ENCODE measurements at places on chromosomes 6 and 20. TPM values are rescaled to one million over a fixed set of nuclear protein-coding genes. Genes with fewer than 3 reads are reported as not detected.

DNA sequence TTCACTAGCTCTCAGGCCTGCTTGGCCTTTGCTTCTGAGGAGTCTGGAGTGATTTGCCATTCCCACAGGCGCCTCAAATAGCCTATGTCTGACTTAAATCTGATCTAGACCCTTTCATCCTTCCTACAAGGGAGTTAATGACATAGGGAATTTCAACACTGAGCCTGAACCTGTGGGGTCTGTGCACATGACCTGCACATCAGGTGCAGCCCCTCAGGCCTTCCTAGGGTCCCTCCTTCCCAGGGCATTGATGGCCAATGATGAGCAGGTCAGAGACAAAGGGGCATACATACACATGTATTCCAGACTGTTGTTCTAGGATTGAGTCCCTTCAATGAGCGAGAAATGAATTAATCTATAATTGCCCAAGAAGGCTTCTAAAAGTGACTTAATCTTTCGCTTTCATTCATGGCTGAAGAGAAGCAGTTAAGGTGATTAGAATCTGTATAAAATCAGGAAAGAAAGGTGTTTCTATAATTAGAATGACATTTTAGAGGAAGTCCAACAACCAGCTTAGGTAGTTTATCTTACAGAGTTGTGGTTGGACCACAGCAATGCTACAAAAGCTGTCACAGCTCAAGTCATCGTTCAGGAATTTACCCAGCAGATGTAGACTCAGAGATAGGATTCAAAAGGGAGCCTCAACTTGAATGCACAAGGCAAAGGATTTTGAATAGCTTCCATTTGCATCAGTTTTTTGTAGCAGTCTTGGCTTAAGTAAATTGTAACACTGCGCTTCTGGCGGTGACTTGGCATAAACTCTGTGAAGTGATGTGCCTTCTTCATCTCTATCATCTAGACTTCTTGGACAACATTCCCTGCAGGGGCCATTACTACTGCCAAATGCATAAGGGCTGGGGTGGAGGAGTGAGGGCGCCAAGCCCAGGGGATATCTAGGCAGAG lies 27.0 kb upstream of the TBC1D7 start:
- peak; percentile 100 for DNase-seq

- no peak for DNase-seq
Observed at GRCh38 chr6:17845598-17845997, 138.9 kb upstream of the NUP153 start.

- no peak for DNase-seq
Observed at GRCh38 chr6:43367245-43367984, 2.0 kb downstream of the ZNF318 start.

GRCh38 chr6:126923807-126924206 lies 194.7 kb upstream of the RSPO3 start:
- peak; percentile 8 for DNase-seq

GRCh38 chr20:46144432-46145025 lies 26.4 kb downstream of the CD40 start:
- DNase-seq, result no peak

- DNase-seq, result no peak
Observed at GRCh38 chr20:19318610-19319009, 106.2 kb downstream of the SLC24A3 start.

GRCh38 chr6:163288915-163289314 lies 125.6 kb upstream of the QKI start:
- DNase-seq, result no peak

- DNase-seq, result no peak
Observed at GRCh38 chr6:116307001-116307400, 27.3 kb upstream of the TSPYL1 start.

GRCh38 chr6:17865798-17866725 lies 121.4 kb downstream of the KIF13A start:
- peak; percentile 100 for DNase-seq

GRCh38 chr20:63301671-63302070 lies 8.7 kb downstream of the COL20A1 start:
- DNase-seq, result no peak

GRCh38 chr20:13412806-13413445 lies 191.9 kb downstream of the ISM1 start:
- peak; percentile 13 for DNase-seq

DNA sequence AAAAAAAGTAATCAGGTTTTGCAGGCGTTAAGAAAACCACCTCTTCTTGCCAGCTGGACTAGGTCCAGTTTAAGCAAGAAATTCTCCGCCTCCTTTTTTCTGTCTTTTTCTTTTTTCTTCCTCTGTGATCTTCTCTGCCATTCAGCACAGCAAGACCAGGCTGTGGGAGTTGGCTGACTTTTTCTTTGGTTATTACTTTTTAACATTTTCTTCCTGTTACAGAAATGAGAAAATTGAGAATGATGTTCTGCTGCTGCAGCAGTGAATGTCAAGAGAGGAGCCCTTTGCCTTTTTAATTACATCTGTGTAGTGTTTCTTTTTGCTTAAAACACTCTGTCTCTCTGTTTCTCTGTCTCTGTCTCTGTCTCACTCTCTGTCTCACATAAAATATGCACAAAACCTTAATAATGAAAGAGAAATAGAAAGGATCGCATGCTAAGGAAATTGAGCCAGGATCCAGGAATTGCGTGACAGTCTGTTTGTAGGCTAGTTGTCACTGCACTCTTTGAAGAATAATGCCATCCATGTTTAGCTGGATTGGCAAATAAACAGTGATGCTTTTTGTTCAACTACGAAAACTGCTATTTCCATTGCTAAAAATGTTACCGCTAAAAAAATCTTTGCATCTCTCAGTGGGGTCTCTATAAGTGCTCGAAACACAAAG lies 103.2 kb upstream of the SUPT3H start:
- no peak for DNase-seq

DNA sequence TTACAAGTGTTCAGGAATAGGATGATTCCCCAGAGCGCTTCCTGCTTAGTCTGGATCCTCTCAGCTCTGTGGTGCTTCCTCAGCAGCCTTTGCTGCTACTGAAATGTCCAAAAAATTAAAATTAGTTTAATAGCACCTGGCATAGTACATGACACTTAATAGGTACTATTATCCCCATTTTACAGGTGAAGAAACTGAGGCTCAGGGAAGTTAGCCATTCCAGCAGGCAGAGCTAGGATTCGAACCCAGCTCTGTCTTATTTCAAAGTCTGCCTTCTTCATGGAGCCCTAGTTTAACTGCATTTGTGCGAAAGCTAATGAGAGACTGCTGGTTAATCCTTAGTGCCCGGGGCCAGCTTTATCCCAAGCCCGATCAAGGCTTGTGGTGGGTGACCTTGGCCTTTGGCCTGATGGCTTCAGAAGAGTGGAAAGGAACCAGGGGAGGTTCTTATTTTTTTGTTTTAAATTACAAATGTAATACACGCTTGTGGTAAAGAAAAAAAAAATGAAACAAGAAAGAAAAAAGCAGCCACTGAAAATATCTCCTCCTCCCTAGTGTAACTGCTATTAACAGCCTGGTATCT lies 30.1 kb downstream of the TOX2 start:
- peak; percentile 76 for DNase-seq

GRCh38 chr6:14401246-14401645 lies 283.7 kb downstream of the CD83 start:
- no peak for DNase-seq

DNA sequence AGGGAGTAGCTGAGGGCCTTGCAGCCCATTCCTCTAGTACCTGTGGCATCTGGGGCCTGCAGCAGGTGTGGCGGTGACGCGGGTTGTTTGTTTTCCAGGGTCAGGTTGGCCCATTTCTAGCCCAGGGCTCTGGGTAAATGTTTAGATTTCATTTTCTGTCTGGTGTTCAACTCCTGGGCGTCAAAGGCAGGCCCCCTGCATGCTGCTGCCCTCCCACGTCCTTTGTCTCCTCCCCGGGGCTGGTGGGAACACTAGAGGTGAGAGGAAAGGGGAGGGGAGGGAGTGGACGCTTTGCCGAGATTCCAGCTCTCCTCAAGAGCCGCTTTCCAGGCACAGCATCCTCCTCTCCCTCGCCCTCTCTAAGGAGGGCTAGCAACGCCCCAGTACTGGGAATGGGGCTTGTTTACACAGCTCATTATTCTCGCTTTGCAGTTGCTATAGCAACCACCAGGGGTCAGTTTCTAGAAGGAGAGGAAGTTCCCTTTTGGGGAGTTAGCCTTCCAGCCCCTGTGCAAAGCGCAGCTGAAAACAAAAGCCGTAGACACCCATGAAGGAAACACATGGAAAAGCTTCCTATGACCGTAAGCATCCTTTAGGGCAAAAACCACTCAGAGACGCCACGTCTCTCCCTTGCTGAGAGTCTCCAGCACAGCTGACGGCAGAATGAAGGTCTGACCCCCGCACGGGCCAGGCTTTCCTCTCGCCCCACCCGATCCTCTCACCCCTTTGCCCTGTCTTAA lies 170.6 kb downstream of the LY86 start:
- DNase-seq, result peak; percentile 80

DNA sequence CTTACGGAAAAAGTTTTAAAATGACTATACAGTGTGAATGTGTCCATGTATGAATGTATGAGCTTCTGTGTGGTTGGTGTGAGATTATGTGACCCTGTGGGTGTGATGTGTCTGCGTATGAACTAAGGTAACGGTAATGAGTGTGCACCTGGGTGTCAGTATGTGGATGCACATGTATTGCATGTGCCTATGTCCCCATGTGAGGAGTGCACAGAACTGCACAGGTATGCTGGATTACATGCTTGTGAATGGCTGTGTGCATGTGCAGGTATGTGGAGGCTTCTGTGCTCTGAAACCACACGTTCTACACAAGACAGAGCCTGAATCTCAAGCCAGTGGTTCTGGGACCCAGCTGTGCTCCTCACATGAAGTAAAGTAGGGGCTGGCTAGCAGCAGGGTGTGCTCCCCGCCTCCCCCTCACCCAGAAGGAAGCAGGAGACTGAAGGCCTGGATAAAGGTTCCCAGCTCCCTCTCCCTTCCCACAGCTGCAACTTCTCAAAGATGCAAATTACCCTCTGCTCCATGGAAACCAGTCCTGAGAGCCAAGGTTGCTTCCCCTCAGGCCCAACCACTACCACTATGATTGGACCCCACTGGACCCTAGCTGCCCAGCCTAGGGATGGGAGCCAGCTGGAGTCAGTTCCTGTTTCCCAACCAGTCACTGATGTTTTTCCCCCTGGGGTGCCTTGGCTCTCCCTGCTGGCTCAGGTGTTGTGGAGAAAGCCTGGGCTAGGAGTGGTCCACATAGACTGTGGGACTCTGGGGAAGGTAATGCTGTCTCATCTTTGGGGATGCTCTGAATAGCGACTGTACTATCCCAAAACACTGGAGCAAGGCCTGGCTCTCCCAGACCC lies 24.8 kb upstream of the SPDEF start:
- DNase-seq, result no peak

DNA sequence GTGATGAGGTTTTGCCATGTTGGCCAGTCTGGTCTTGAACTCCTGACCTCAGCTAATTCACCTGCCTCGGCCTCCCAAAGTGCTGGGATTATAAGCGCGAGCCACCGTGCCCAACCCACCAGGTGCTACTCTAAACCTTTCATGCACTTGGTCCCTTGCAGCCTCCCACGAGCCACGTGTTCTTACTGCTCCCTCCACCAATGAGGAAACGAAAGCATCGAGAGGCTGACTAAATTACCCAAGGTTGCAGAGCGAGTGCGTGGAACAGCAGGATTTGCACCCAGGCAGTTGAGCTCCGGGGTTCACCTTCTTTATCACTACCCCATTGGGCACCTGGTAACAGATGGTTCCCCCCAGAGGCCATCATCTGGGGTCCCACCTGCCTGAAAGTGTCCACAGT lies 208.3 kb downstream of the LY86 start:
- no peak for DNase-seq

- DNase-seq, result peak; percentile 74
Observed at GRCh38 chr20:47854687-47855212, 69.5 kb upstream of the SULF2 start.

- DNase-seq, result peak; percentile 3
Observed at GRCh38 chr20:20412750-20413149, 44.8 kb downstream of the INSM1 start.

DNA sequence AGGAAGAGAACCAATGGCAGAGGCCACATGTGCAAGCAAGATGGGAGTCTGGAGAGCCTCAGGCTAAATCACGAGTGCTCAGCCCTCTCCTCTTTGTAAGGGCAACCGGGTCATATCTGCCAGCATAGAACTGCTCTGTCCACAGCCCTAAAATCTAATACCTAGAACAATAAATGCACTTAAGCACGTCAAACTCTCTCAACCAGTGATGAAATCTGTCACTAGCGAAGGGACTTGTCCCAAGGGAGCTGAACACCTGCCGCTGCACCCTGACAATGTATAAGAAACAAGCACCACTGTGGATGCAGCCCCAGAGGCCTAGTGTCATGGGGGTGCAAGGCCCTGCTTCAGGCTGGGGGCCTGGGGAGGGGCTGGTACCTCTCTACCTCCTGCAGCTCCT lies 82.5 kb downstream of the PRL start:
- DNase-seq, result no peak

- peak; percentile 38 for DNase-seq
Observed at GRCh38 chr6:45722876-45723275, 292.8 kb downstream of the CLIC5 start.

DNA sequence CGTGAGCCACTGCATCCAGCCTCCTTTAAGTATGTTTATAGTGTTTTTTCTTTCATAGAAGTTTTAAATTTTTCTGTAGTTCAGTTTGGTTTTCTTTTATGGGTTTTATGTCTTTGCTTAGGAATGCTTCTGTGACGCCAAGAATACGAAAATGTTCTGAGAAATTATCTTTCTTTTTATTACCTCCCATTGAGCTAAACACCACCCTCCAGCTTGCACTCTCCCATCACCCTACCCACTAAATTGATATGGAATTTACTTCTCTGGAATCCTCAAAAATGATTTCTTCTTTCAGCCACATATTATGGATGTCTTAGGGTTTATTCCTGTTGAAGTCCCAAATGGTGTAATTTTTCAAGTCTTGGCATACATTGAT lies 38.1 kb downstream of the JARID2 start:
- peak; percentile 48 for DNase-seq

- no peak for DNase-seq
Observed at GRCh38 chr6:157246048-157246630, 77.2 kb downstream of the TMEM242 start.

GRCh38 chr6:334536-335510 lies 42.5 kb downstream of the DUSP22 start:
- no peak for DNase-seq

DNA sequence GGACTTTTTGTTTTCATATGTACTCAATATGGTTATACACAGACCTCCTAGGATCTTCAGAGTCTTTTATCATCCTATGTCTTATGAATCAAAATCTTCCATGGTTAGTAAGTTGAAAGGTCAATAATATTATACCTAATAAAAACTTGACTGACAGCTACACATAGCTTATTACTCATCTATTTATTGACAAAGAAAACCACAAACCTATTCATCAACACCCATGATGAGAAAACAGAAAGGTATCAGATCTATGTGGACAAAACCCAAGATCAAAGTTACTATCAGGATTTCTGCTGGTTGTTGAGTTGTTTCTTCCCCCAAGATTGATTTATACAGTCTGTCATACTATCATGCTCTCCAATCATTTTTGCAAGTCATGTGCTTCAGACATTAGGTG lies 460.1 kb upstream of the MANEA start:
- no peak for DNase-seq

Gene LKAAEAR1
- not detected for total RNA-seq

Gene C6orf163
- not detected for total RNA-seq

Gene GDAP1L1
- not detected for total RNA-seq

Gene PLG
- total RNA-seq, result not detected

Gene ZNF512B
- total RNA-seq, result 7.7 TPM

Gene KCNK5
- total RNA-seq, result not detected

Gene DOK5
- not detected for total RNA-seq

Gene NANP
- total RNA-seq, result 13.3 TPM

Gene PCIF1
- 11.1 TPM for total RNA-seq

Gene SLC12A5
- total RNA-seq, result 0.37 TPM

Gene CCN6
- not detected for total RNA-seq

Gene TRIM31
- total RNA-seq, result not detected
